ENCODE measurements at places on chromosomes 2 and 18.

DNA sequence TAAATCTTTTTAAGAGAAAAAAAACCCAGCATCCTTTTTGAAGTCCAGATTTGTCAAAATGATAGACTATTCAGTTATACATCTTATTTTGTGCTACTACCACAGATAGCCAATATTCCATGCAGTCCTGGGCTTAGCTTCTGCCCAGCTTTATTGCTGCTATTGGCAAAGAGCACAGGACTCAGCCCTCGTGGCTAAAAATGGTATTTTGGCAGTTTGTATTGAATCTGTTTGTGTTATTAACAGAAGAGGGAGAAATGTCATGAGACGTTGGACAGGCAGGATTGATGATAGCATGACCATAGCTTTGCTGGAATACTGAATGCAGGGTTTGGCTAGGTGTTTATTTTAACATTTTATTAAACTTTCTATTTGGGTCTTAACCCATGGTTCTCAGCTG, 19.4 kb downstream of the ELAC1 start:
- DNase-seq: no peak

DNA sequence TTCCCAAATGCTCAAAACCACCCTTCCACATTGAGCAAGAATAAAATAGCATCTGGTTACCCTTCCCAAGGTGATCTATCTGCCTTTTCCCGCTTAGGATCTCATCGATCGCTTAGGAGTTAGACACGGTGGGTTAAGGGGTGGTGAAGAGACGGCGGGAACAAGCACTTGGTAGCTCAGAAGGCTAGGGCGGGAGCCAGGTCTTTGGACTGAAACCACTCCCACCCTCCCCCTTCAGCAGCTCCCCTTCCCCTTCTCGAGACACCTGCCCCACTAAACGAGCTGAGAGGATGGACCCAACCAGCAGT, 513 bp downstream of the THOC1 start:
- no peak for DNase-seq

GRCh38 chr2:74327199-74327598, 16.0 kb downstream of the SLC4A5 start:
- no peak for DNase-seq

DNA sequence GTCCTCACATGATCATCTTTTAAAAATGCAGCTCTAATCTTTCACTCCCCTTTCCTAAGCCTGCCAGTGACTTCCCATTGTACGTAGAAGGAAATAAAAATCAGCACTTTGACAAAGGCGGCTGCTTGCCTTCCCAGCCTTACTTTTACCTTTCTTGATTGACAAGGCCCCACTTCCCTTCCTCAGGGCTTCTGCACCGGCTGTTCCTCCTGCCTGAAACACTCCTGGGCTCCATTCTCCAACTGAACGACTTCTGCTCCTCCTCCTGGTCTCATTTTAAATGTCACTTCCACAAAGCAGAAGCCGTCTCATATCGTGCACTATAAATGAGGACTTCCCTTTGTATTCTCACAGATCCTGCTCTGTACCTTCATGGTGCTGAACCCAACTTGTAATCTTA, 56.1 kb downstream of the OSBPL6 start:
- DNase-seq: no peak

All from cardiac septum (tissue), 1 donor.